COR-L47 (cell line): ENCODE measurements at places on chromosomes 16 and 17.

DNA sequence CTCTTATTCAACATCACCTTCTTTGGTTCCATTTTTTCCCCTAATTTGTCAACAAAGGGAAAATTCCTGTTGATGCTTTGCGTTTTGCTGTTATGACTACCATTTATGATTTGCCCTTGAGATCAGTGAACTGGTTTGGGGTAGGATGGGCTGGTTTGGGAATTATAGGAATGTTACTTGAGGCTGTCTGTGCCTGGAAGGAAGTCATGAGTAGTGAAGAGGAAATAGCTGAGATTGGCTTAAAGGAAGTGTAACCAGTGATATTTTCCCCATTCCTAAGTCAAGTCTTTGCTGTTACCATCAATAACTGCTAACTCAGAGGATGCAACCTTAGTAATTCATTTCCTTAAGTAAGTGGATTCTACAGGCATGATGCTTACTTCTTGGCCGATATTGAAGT is 179.2 kb downstream of the MAP2K6 start:
- DNase-seq: no peak

- no peak for DNase-seq
These were observed 5.1 kb downstream of the GGA2 start for GRCh38 chr16:23505180-23505665.

GRCh38 chr17:78302478-78302877 is 57.4 kb downstream of the SOCS3 start:
- DNase-seq: no peak

DNA sequence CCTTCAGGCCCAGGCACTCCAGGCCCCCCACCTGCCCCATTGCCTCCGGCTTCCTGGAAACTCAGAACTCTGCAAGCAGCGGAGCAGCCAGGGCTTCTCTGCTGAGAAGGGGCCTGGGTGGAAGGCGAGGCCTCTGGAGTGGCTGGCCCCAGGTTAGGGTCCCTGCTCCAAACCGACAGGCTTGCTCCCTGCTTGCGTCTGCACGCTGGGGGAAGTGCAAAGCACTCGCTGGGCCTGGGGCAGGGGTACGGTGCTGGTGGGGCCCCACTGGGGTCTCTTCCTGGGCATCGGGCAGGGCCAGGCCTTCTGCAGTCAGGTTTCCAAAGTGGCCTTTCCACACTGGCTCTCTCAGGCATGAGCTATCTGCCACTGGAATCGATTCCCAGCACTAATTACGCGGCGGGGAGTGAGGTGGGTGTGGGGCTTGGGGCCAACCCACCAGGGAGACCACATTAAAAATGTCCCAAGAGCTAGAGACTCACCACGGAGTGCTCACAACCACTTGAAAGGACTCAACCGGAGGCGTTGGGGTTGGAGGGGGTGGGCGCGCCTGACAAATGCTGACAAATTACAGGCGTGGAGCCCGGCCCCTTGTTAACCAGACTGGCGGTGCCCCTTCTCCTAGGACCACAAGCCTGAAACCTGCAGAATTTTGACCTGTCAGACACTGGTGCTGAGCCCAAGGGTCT is 17.9 kb downstream of the FAM83G start:
- no peak for DNase-seq
